ENCODE measurements at places on chromosomes 4 and X.

GRCh38 chr4:76822303-76822702, 75.6 kb downstream of the SOWAHB start:
- no peak for DNase-seq

- no peak for DNase-seq
Measured at GRCh38 chr4:101071241-101071640, 276.1 kb downstream of the PPP3CA start.

- no peak for DNase-seq
Measured at GRCh38 chr4:118834070-118834469, 1.9 kb downstream of the SEC24D start.

GRCh38 chrX:135984791-135985156, 461 bp upstream of the SLC9A6 start:
- DNase-seq: no peak

- DNase-seq: peak; percentile 94
Measured at GRCh38 chrX:74343343-74344279, 39.6 kb downstream of the ZCCHC13 start.

GRCh38 chrX:140712413-140713173, 3.0 kb downstream of the LINC00632 start:
- peak; percentile 38 for DNase-seq

- DNase-seq: peak; percentile 65
Measured at GRCh38 chr4:80094191-80094590, 21.2 kb upstream of the ANTXR2 start.

DNA sequence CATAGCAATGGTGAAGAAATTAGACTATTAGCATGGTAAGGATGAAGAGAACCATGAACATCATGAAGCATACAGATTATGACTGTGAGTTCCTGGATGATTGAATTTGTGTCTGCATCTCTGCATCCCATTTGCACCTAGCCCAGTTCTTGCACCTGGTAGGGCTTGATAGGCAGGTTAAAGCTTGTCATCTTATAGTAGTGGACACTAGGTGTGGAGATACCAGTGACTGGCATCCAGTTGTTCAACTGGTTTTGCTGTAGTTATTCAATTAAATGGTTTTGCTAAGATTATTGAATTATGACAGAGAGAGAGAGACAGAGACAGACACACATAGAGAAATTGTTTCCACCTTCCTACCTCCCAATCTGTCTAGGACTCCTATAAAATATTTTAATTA, 5.0 kb downstream of the ADH7 start:
- no peak for DNase-seq

DNA sequence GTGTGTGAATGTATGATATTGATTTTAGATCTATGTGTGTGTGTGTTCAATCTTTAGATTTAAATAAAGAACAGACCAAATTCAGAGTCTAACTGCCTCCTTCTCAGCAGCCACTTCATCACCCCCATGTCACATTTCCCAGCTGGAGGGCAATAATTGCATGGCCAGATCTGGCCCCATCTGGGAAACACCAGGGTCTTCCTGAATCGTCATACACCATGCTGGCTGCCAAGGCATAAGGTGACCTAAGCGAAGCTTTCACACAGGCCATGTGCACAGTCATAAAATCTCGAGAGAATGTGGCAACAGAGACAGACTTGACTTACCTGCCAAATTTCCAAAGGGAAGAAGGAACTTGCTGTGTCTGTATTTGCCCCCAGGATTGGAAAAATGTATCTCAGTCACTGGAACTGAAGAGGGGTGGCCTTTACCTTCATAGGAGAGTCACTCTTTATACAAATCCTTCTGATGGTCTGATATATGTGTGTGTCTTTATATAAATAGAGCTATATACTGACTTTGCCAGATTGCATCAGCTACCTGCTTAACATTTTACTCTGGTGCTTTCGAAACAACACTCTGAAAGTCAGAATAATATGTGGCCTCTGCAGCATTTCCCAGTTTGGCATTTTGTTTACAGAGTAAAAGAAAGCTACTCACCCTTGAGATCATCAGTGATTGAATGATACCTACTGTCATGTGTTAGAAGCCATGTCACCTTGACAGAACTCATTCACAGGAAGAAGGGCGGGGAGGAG, at the start of gene PLAC1:
PLAC1 (minus strand) TSS at position 470 of the 758 bp plus-strand sequence. CDS start 91,789 bp downstream, outside the sequence.
- no peak for DNase-seq

- DNase-seq: no peak
Measured at GRCh38 chrX:124212622-124213021, 119.8 kb upstream of the TEX13D start.

DNA sequence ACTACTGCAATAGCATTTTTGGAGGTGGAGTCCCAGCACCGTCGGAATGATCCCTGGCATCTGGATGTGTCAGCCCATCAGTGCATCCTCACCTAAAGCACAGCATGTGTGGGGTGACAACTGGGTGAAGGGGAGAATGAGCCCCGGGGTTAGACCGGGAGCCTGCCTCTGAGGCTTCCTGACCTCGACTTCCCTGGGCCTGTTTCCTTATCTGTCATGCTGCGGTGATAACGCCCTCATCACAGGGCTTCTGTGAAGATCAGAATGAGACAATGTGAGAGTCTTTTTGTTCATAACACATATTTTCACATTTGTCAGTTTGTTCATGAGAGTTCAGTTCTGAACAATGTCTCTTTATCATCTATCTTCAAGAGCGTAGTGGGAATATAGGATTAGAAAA, 31.1 kb upstream of the PDLIM3 start:
- no peak for DNase-seq

- DNase-seq: no peak
Measured at GRCh38 chr4:161522031-161522430, 641.8 kb downstream of the FSTL5 start.

DNA sequence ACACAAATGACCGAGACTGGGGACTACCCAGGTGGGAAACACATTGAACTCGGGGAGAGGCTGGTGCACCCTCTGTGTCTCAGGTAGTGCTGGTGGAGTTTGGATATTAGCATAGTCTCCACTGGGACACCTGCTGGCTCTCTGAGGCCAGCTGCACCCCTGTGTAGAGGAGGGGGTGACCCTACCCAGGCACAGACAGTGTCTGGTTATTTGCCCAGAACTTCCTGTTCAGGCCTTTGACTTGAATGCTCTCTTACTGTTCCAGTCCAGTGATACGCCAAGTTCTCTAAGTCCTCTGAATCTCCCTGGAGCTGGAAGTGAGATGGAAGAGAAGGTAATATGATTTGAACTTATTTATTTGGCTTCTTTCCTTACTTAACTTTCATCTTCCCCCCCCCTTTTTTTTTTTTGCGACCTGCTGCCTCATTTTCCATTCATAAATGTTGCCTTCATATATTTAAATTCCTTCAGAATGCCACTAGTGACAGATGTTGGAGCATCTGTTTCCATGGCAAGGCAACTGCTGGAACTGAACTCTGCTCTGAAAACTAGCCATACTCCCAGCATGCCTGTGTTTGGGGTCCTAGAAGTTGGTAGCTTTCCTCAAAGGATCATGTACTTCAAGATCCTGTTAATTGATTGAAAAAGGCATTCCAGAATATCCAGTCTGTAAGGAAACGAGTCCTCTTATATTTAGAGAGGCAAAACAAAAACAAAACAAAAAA, 76.7 kb downstream of the AASDH start:
- DNase-seq: no peak

DNA sequence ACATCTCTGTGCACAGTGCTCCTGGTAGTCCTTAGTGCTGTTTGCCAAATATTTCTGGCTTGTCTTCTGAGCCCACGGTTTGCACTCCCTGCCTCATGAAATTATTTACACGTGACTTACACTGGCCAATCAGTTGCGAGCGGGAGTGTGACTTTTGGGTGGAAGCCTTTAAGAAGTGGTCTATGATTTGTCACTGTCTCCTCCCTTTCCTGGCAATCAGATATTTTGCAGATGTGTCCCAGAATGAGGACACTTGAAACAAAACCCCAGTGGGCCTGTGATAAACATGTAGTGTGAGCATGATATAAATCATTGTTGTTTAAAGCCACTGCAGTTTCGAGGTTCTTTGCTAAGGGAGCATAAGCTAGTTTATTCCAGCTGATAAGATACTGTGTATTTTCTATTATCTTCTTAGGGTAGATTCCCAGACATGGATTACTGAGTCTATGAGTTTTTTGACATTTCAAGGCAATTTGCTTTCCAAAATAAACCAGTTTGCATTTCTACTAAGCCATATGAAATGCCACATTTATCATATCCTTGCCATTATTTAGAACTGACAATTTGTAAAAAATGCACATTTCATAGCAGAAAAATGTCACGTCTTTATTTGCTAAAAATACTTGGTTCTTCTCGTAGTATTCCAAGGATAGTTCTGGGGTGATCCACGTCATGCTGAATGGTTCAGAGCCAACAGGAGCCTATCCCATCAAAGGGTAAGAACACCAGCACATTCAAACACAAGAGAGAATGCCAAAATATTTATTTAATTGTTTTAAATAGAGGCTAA, 12.0 kb downstream of the BST1 start:
- DNase-seq: peak; percentile 43

DNA sequence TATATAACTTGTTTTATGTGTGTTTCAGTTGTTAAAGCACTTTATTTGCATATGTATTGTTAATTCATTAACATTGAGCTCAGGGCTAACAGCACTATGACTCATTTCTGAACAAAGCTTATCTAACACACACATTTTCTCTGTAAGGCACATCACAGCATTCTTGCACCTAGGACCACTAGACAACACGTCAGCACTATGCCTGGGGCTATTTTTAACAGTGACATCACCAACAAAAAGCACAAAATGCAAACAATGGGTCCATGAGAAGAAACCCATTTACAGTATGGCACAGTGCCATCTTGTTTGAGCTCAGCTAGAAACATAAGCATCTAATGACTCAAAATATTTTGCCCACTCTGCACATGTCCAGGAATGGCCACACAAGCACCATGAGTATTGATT, 124.4 kb downstream of the RELL1 start:
- peak; percentile 92 for DNase-seq

DNA sequence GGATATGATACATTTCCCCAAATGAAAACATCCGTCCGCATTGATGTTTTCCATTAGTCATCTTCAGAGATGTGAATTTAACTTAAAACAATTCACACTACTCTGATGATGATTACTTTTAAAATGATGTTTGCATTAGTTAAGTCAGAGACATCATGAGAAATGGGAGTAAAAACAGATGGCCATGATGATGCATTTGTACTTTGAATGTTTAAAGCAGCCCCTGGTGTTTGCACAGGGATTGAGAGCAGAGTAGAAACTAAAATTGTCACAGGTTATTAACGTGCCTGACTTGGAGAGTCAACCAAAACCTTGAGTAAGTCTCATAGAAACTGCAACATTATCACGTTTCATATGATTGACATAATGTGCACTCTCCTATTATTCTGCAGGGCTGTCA, 117.2 kb downstream of the CFAP299 start:
- no peak for DNase-seq

DNA sequence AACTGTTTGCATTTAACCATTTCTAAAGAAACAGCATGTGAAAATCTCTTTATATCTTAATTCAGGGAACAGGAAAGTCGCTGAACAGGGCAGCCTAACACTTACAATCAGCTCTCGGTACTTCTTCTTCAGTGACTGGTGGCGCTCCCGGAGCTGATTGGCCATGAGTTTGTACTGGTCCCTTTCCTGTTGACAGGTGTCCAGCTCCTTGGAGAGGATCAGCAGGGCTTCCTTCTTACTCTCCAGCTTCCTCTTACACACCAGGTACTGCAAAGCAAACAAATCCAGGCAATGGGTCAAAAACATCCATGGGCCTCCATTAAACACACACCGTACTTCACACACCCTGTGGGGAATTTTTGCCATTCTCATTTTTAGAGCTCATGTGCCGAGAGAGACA, 36.4 kb downstream of the CCDC149 start:
- DNase-seq: no peak

DNA sequence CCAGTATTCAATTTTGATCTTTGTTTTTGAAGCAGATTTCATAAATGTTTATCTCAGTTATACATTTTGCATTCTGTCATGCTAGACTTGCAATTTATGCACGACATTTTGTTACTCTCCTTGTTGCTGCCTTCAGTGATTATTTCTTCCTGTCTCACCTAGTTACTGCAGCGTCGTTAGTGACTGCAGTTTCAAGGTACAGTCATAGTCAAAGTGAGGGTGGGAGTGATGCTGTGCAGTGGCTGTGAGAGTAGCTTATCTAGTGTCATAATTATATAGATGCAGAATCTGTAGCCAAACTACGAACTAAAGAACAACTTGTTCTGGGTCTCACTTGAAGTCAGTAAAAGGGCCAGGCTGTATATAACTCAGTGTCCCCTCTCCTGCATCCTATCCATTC, 69.8 kb downstream of the GPR101 start:
- no peak for DNase-seq

DNA sequence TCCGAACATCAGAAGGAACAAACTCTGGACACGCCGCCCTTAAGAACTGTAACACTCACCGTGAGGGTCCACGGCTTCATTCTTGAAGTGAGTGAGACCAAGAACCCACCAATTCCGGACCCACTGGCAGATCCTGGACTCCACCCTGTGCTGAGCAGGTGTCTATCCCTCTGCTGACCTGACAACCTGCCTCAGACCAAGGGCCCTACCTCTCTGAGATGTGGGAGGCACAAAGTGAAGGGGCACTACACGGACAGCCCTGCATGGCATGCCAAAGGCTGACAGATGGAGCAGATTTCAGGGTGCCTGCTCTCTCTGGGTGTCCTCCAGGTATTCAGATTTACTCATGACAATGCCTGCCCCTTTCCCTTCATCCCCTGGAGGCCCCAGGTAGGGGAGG, 14.0 kb upstream of the HSFX1 start:
- no peak for DNase-seq

- DNase-seq: no peak
Measured at GRCh38 chr4:54566608-54567007, 91.1 kb upstream of the KIT start.

DNA sequence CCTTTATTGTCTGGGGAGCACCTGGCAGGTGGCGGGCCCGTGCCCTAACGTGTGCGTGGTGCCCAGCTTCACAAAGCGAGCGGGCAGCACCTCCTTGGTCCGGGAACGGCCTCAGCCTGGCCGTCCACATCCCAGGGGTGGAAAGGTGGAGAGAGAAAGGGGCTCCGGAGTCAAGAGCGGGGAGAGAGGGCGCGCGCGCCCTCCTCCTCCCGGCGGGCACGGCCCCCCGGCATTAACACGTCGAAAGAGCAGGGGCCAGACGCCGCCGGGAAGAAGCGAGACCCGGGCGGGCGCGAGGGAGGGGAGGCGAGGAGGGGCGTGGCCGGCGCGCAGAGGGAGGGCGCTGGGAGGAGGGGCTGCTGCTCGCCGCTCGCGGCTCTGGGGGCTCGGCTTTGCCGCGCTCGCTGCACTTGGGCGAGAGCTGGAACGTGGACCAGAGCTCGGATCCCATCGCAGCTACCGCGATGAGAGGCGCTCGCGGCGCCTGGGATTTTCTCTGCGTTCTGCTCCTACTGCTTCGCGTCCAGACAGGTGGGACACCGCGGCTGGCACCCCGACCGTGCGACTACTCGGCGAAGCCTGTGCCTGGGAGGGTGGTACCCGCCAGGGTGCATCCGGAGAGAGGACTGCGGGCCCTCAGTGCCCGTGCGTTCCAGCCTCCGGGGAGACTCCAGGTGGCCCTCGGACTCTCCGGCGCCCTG, at the start of gene KIT:
KIT (plus strand) TSS at position 407 of the 701 bp plus-strand sequence; CDS start at position 465, 58 bp downstream.
- DNase-seq: peak; percentile 69

All from EL (cell line).